Bronchial epithelial cell (primary cell): ENCODE measurements at places on chromosomes 4 and X. TPM values are rescaled to one million over a fixed set of nuclear protein-coding genes. Genes with fewer than 3 reads are reported as not detected.
A peak's percentile ranks its signal among the peaks of the same experiment; 100 is the strongest.

GRCh38 chr4:163121689-163122088 lies 45.0 kb downstream of the NAF1 start:
- DNase-seq = peak; percentile 29

GRCh38 chr4:123821861-123822260 lies 425.3 kb downstream of the SPRY1 start:
- DNase-seq = peak; percentile 51

- peak; percentile 35 for DNase-seq
Measured at GRCh38 chr4:70713453-70714078, 8.2 kb upstream of the RUFY3 start.

DNA sequence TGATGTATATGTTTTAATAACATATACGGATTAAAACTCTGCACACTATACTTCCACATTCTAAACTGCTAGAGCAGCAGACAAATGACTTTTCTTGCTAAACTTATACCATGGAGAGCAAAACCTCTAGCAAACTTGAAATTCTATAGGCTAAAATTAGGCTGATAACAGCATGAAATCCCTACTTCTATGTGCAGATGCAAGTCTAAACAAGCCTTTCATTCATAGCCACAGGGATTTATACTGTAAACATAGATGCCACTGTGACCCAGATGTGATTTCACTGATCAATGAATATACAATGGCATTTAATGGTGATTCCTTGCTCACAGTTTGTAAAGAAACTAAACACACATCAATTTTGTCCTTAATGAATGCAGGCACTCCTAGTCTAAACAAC lies 151.0 kb downstream of the ANTXR2 start:
- DNase-seq = peak; percentile 56

DNA sequence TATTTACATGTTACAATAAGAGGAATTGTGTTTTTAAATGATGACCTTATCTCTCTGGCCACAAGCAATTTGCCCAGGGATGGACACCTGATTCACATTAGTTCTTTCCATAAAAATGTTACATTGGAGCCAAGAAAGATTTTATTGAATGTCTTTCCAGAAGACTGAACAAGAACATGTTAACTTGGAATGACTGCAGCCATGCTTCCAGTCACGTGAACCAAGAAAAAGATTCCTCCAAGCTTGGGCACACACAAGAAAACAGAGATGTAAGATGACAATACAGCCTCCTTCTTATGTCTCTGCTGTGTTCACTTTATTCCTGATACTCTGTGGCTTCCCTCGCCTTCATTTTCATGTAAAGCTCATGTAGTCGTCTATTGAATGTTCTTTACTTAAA lies 737.6 kb downstream of the TRIML1 start:
- DNase-seq = no peak

The MSANTD1 gene
- total RNA-seq = 0.26 and 0.64 TPM in 2 replicates

The CFAP99 gene
- total RNA-seq = not detected in 2 replicates

The DRP2 gene
- total RNA-seq = not detected in 2 replicates
